ENCODE measurements at places on chromosomes 5 and 9.

- DNase-seq, result no peak
Measured at GRCh38 chr9:127166651-127167524, 44.5 kb upstream of the ANGPTL2 start.

DNA sequence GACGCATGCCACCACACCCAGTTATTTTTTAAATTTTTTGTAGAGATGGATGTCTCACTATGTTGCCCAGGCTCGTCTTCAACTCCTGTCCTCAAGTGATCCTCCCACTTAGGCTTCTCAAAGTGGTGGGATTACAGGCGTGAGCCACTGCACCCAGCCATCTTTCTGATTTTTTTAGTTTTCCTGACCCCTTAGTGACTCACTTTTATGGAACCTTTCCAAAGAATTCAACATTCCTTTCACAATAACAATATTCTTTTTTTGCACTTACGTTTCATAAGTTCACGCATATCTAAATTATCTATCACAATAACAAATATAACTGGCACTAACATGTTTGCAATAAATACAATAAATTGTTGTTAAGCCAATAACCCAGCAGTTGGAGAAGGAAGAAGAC lies 8.5 kb downstream of the ELOVL7 start:
- no peak for DNase-seq

GRCh38 chr5:6396043-6396442 lies 17.7 kb upstream of the MED10 start:
- no peak for DNase-seq

DNA sequence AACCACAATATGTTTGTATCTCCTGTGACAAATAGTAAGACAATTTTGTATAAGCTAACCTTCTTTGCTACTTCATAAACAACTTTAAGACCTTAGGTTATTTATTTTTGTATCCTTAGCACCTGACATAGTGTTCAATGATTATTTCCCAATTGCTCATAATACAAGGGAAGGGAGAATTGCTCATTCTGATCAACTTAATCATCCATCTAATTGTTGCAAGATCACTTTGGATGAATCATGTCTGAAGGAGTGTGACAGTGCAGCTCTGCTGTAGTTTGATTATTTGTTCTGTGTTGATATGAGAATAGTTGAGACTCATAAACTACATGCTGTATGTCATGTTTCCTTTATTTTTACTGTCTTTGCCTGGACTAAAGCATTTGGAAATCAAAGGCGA lies 721.3 kb upstream of the SEMA6A start:
- no peak for DNase-seq

DNA sequence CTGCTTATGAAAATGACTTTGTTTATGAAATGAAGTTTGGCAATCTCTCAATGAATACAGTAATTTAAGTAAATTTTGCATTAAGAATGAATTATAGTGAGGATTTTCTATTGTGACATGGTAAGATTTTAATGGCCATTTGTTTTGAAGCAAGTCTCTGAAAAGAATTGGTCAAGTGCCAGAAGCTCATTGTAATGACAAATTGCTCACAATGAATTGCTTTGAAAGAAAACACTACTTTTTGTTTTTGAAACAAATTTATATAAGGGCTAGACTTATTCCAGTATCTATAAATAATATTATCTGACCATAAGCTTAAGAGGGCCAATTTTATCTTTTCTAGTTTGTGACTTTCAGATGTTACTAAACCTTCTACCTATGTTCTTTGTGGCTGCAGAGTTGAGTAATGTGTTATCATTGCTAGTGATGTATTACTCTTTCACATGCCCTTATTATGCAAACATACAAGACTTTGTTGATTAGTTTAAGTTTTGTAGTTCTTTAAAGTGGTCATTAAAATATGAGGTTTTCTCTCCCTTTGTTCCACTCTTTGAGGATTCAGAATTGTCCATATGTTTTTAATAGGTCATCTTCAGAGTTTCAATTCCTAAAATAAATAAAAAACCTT lies 93.0 kb upstream of the ZNF608 start:
- DNase-seq, result peak; percentile 89

DNA sequence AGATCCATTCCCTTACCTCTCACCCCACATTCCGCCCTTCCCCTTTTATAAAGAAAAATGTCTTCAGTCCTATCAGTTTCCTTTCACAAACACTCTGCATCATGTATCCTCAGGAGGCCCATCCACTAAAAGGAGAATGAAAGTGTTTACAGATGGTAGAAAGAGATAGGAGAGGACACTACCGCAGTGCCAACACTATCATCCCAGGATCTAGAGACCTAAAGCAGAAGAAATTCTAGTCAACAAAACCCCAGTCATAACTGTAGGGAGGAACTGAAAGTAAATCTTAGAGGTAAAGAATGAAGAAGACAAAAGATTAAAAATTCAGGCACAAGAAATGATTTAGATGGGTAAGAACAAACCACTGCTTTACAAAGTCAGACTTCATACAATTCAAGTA lies 114.1 kb downstream of the MLLT3 start:
- DNase-seq, result peak; percentile 13

Data from amniotic epithelial cell (primary cell).